Suprapubic skin (tissue), 4 donors: ENCODE measurements at places on chromosomes 1 and 21. TPM values are rescaled to one million over a fixed set of nuclear protein-coding genes. Genes with fewer than 3 reads are reported as not detected.

- DNase-seq: no peak
Observed at GRCh38 chr1:236438614-236439013, 44.5 kb downstream of the EDARADD start.

DNA sequence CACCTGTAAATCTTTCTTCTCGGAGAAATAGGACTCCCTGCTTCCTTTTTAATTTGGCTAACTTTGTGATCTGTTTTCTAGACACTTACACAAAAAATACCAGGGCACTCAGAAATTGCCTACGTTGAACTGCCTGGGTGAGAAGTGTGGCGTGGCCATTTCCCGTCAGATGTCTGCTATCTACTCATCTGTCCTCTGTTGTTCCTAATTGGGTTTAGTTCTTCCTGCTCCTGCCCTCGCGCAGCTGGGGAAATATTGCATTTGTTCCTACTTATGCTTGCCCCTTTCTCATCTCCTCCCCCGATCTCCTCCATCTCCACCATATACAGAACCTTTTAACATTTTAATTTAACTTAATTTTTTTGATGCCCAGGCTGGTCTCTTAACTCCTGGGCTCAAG is 55.1 kb downstream of the CD58 start:
- DNase-seq: no peak

DNA sequence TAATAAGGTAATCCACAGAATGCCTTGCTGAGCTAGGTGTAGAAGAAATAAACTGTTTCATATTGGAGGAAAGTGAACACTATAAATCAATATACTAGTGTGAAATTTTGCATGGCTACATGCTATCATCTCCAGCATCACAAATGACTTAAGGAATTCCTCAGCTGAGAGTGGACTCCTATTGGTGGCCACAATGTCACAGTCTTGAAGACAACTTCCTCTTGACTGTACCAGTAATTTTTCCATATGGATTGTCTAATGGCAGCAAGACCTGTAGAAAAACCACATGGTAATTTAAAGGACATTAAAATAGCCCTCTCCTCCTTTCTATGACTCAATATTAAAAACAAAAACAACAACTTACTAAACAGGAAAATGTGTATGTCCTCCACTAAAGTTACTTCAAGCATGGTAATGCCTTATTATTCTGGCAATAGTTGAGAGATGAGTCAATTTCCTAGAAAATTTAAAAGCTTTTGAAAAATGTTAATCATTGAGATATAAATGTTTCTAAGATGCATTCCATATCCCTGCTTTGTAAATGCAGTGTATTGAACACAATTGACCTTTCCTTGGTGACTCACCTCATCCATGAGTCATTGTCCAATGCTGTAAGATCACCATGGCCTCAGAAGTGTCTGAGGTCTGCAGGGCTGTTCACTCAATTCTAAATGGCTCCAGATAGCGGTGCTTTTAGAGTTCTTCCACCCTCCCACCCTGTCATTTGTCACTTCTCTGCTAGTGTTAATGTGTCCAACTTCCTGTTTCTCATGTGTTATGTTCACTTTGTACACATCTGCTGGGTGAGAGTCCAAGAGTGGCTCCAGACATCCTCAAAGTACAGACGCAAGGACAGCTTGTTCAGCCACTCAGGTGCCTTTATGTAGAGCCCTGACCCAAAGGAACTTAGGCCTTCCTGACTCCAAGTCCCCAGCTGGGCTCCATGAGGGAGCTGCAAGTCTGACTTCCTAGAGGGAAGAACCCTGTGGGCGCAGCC is 32.8 kb upstream of the DNASE2B start:
- no peak for DNase-seq

DNA sequence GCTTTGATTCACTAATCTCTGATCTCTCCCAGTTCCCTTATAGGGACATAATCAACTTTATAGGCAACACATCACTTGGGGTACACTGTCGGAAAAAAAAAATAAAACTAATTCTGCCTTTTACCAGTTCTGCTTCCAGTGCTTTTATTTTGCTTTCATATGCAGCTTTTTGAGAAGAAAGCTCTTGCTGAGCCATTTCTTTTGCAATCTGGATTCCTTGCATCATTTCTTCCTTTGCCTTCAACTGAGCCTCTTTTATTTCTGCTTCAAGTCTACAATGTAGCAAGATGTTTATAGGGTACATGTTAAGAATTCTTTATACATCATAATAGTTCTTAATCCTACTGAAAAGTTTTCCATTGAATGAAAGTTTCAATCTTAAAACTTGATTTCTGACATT is 30.6 kb downstream of the KIF14 start:
- DNase-seq: no peak

DNA sequence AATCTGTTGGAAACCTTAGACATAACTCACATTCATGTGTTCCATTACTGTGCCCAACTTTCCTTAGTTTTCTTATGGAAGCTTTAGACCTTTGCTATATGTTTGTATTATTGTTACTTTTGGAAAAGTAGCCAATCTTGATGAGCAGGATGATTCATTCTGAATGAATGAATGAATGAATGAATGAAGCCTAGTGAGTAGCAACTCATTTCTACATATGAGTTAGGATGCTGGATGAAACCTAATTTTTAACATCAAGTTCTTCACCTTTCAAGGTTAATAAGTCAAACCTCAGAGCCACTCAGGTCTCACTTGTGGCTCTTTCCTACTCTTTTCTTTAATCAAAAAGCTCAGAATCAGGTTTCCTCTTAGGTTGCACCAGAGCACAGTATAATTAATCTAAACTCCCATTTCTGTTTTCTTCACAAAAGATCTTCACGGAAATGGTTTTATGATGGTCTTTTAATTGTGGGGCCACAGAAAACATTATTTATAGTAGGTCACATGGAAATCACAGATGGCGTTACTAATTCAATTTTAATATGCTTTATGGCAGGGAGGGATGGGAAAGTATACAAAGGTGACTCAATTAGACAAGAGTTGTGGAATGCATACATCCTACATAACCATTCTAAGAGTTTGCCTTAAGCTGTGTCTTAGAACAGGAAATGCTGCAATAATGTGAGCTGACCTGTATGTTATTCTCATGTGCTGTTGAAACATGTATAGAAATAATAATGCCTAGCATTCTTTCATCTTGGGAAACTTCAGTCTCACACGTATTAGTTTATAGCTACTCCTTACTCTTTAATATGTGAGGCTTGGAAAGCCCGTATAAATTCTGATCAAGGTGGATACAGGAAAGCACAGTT is 4.5 kb upstream of the DDX59 start:
- DNase-seq: no peak

DNA sequence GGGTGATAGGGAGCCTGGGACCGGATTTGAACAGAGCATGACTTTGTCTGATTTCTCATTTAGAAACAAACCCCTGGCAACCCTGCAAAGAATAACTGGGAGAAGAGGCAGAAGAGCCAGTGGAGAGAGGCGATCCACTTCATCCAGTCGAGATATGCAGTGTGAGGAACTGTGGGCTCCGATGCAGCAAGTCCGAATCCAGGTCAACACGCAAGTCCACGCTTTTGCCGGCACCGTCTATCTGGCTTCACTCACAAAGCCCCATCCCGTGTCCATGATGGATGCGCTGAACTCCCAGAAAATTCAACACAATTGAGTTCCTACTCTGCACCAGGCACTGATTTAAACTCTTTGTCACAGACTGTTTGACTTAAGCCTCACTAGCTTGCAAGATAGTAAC is 191.3 kb downstream of the GRIK3 start:
- no peak for DNase-seq

DNA sequence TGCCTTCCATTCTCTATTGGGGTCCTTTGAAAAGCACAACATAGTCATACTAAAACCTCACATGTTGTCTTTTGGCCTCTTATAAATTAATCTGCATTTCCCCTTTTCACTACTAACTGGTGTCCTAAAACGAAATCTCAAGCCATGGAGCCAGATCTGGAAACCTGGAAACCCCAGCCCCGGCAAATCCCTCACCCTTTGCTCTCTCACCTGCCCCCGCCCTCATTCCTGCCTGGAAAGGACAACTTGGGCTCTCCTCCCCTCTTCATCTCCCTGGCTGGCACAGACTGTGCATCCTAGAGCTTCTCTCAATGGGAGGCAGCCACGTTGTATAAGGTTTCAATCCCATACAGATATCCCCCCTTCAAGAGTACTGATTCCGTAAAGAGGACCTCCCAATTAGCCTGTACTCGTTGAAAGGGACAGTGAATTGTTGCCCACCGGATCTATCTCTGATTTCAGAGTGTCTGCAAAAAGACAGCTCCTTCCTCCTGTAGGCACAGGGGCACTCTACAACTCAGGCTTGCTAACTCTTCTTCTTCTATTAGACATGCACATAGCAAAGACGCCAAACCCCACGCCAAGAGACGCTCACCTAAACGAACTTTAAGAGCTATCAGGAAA is 1.4 kb downstream of the DUSP10 start:
- peak; percentile 68 for DNase-seq

FAM72A gene
- 4.7 TPM for total RNA-seq

AMY1B gene
- not detected for total RNA-seq

PPCS gene
- total RNA-seq: 50.1 TPM

TM2D1 gene
- total RNA-seq: 49.8 TPM
